OCI-LY7 (cell line): ENCODE measurements at places on chromosomes 12 and 14. TPM values are rescaled to one million over a fixed set of nuclear protein-coding genes. Genes with fewer than 3 reads are reported as not detected.

DNA sequence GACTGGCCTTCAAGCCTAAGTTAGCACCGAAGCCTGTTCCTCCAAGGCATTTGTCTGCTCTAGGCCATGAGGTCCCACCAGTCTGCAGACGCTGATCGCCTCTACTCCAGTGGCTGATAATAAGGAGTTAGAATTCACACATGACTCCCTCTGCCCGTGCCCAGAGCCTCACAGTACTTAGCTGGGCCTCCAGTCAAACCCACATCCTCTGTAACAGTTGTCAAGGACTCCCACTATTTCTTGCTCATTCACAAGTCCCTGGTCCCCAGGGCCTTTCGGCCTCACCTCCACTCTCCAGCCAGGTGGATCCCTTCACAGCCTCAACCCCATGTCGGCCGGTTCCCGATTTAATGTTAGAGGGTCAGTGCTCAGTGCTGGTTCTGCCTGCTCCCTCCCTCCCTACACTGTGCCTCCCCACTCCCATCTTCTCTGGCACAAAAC is 6.3 kb upstream of the KRT5 start:
- no peak for DNase-seq

DNA sequence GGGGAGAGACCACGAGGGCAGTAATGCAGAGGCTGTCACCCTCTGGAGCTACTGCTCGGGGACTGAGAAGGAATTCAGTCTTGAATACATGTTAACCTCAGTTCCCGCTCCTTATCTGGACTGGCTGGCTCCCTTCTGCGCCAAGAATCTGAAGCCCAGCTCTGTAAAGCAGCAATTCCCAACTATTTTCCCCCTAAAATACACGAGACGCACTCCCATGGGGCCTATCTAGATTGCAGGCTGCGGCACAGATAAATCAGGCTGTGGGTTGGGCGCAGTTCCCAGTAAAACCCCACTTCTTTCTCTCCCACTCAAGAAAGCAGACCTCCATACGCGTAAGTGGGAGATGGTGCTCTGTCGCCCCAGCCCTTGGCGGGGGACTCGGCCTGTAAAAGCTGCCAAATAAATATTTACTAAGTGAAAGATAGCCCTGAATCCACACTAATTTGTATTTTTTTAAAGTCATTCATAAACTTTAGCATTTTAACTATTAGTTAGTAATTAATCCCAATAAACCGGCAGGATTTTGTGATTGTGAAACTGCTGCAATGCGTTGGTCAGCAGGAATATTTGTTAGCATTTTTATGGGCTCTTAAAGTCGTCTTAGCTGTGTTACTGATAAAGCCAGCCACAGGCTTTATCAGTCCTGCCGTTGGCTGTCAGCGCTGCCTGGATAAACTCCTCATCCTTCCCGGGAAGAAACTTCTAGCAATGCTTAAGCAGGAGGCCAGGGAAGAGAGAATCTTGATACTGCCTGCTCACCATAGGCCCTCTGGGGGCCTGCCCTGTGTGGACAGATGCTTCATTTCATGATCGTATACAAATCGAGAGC is 17.8 kb downstream of the FBXL14 start:
- no peak for DNase-seq

DNA sequence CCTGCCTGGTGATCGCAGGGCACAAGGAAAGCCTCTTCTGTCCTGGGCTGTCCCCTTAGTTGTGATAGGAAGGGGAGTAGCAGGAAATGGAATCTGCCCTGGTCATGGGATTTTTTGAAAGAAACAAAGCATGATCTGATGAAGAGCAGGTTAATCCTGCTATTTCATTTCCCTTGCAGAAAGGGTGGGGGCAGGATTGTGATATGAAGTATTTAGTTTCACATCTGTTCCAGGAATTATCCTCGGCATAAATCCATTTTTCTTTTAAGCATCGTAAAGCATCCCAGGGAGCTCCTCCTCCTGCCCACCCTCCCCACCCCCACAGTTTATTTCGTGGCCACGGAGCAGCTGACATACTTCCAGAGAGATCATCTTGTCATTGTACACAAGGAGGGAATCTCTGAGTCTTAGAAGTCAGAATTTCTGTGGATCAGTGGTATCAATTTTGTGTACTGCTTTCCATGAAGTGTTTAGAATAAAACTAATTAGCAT is 53.1 kb downstream of the TGFB3 start:
- no peak for DNase-seq

DNA sequence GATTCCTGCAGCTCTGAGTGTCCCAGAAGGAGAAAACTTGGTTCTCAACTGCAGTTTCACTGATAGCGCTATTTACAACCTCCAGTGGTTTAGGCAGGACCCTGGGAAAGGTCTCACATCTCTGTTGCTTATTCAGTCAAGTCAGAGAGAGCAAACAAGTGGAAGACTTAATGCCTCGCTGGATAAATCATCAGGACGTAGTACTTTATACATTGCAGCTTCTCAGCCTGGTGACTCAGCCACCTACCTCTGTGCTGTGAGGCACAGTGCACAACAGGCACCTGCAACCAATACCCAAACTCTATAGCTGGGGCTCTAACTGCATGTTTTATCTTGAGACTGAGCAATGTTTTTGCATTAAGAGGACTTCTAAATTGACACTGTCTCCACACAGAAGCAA is 379.2 kb upstream of the OR4E1 start:
- DNase-seq = no peak

- DNase-seq = no peak
Measured at GRCh38 chr12:116582610-116583009, 23.4 kb downstream of the MAP1LC3B2 start.

NUAK1 gene
- total RNA-seq = not detected in 2 replicates

GRCh38 chr12:21558100-21558679 is 32.1 kb downstream of the SPX start:
- DNase-seq = no peak

DNA sequence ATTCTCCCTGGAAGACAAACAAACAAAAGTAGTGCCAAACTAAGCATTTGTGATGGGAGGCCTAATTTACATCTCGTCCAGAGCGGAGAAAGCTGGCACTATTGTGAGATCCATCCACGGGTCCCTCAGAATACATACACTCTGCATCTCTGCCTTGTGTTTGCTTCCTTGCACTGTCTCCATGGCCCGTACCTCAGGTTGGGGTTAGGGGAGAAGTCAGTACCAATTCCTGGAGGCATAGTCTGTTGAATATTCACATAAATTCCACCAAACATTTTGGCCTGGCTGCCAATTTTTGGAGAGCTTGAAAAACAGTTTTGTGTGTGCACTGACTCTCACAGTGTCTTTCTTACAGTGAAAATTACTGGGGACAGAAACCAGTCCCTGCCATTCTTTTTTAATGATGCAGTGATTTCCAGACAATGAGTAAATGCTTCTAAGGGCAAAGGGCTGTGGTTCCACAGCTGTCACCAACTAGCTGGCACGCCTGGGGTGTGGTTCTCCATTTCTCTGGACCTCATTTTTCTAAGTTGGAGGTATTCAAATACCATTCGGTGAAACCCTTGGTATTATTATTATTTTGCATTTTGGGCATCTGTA is 119.7 kb upstream of the HIF1A start:
- DNase-seq = no peak

GRCh38 chr12:109448707-109449390 is 28.3 kb downstream of the KCTD10 start:
- DNase-seq = no peak

DNA sequence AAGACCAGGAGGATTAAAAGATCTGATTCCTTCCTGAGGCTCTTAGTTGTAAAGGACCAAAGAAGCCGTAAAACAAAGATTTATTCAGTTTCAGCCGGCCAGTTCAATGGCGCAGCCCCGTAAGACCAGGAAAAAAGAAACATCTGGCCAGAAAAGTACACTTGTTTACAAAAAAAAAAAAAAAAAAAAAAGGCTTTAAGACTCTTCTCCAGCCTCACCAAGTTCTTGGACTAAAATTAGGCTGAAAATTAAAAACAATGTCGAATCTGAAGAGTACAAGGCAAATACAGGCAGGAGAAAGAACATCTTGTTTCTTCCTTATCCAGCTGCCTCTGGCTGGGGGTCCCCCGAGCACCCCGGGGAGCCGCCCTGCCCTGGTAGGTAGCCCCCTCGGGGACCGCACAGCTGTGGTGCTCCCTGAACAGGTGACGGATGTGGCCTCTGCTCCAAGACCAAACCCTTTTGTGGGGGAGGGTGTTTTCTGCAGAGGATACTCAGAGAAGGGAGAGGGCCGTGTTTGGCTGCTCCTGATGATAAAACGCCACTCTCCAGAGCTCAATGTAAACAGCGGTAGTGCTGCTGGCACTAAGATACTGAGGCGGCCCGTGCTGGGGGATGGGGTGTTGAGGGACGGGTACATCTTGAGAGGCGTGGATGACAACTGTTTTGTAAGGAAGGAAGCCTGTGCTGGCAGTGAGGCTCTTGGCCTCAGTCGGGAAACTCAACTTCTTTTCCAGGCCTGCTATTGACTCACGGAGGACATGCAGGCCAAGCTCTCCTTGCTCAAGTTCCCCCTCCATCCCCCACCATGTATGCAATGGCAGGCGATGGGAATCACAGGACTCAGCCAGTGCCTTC is 201.0 kb upstream of the DIO3 start:
- peak; percentile 96 for DNase-seq

DNA sequence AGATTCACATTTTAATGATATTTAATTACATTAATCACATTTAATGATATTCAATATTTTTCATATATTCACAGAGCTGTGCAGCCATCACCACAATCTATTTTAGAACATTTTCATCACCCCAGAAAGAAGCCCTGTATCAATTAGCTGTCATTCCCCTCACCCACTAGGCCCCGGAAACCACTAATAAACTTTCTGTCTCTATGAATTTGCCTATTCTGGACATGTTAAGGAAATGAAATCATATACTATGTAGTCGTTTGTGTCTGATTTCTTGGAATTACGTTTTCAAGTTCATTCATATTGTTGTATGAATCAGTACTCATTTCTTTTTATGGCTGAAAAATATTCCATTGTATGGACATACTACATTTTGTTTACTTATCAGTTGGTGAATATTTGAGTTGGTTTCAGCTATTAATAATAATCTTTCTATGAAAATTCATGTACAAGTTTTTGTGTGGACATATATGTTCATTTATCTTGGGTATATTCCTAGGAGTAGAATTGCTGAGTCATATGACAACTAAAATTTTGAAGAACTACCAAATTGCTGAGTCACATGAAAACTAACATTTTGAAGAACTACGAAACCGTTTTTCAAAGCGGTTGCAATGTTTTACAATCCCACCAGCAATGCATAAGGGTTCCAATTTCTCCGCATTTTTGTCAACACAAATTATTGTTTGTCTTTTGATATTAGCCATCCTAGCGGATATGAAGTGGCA is 11.7 kb upstream of the OTOGL start:
- DNase-seq = no peak

- DNase-seq = peak; percentile 68
Measured at GRCh38 chr12:6667559-6668210, 4.8 kb upstream of the ING4 start.

GRCh38 chr14:51317373-51317772 is 77.3 kb downstream of the TMX1 start:
- no peak for DNase-seq

GRCh38 chr12:100199347-100200149 is 1.1 kb upstream of the ACTR6 start:
- peak; percentile 86 for DNase-seq

FOXN4 gene
- total RNA-seq = 4.5 and 5.1 TPM in 2 replicates

GRCh38 chr12:15494329-15495046 is 172.2 kb downstream of the PTPRO start:
- DNase-seq = no peak

DNA sequence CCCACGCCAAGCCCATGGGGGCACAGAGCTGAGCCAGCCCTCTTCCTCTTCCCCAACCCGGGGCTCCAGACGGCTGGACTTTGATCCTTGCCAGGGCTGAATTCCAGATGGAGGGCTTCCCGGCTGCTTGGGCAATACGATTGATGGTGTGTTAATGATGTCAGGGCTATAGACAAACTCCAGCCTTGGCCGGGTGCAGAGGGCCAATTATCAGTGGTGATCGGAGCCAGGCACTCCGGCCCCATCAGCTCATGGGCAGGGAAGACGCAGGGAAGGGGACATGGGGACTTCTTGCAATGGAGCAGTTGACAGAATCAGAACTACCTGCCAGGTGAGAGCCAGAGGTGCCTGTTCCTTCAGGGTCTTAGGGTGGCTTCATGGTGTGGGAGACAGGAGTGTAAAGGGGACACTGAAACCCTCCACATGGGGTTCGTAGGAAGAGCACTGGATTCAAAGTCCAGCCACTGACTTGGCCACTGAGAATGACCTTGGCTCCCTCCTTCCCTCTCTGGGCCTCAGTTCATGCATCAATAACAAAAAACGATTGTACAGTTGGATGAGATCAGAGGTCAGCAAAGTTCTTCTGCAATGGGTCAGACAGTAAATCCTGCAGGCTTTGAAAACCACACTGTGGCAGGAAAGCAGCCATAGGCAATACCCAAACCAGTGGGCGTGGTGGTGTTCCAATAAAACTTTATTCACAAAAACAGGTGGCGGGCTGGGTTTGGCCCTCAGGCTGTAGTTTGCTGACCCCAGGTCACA is 333.7 kb downstream of the MED13L start:
- no peak for DNase-seq

- peak; percentile 33 for DNase-seq
Measured at GRCh38 chr12:122845865-122846621, 10.8 kb downstream of the HIP1R start.

DNA sequence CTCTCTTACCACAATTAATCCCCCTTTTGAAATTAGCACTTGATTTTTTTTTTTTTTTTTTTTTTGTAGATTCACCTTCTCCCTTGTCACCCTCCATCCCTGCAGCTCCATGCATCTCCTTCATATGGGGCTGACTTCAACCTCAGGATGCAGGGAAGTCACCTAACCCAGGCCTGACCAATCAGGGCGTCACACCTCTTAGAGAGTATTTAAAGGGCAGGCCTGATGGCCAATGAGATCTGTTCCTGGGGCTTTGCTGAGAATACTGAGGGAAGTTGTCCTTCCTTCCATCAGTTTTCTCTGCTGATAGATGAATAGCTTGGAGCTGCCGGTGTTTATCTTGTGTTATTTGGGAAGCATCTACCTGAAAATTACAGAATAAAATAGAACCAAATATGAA is 1104.7 kb upstream of the TMEM132C start:
- no peak for DNase-seq

NEUROD4 gene
- total RNA-seq = not detected in 2 replicates

PLA2G1B gene
- not detected in 2 replicates for total RNA-seq

ZFHX2 gene
- total RNA-seq = 1.2 and 1.8 TPM in 2 replicates

DNA sequence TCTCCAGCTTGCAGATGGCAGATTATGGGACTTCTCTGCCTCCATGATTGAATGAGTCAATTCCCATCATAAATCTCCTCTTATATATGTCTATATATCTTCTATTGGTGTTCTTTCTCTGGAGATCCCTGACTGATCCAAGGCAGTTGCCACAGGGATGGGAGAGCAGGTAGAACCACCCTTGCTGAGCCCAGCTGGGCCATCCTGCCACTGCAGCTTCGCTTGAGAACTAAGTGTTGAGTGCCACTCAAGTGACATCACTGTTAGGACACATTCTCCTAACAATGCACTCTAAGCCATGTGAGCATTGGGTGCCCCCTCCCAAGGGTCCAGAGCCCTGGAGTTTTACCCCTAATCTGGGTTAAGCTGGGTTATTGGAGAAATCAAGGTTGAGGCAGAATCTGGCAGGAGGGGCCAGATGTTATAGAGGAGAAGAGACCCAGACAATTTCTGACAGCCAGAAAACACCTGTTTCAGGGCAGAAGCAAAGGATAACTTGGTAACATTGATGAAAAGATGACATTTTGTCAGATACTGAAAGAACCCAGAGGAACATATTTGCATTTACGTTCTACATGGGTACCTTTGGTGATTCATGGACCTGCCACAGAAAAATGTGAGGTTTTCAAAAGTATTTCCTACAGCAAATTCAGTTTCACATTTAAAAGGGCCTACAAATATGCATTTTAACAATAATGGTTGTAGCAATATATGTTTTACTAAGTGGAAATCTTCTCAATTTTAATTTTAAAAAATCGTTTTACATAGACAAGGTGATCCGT is 57.2 kb upstream of the MAX start:
- DNase-seq = peak; percentile 74
